ENCODE measurements at places on chromosomes 13 and 19.

DNA sequence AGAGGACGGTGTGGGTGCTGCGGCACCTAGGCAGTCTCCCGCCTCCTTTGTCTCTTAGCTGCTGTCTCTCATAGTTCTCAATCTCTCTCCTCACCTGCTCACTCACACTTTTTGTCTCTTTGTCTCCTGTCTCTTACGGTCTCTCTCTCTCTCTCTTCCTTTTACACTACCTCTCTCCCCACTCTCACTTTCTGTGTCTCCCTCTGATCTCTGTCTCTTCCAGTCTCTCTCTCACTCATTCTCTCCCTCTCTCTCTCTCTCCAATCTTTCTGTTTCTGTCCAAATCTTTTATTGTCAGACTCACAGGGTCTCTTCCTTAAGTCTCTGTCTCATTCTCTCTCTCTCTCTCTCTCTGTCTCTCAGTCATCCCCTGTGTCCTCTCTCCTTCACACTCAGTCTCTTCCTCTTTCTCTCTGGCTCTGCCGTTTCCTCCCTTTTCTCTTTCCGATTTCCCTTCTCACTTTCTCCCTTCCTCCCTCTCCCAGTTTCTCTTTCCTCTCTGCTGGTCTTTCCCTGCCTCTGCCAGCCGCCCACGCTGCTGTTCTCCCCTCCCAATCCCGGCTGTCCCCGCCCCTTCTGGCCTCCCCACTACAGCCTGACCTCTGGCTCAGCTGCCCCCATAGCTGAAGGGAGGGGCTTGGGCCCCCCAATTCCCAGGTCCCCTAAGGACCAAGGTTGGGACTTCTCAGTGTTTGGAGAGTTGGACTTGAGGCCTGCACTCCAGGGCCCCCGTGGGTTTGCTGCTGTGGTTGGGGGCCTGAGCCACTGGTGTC, at the start of gene PLEKHA4:
Gene PLEKHA4, minus strand, starts transcription at position 504 of the 773 bp plus-strand sequence. CDS start 997 bp downstream, outside the sequence.
- DNase-seq: no peak

DNA sequence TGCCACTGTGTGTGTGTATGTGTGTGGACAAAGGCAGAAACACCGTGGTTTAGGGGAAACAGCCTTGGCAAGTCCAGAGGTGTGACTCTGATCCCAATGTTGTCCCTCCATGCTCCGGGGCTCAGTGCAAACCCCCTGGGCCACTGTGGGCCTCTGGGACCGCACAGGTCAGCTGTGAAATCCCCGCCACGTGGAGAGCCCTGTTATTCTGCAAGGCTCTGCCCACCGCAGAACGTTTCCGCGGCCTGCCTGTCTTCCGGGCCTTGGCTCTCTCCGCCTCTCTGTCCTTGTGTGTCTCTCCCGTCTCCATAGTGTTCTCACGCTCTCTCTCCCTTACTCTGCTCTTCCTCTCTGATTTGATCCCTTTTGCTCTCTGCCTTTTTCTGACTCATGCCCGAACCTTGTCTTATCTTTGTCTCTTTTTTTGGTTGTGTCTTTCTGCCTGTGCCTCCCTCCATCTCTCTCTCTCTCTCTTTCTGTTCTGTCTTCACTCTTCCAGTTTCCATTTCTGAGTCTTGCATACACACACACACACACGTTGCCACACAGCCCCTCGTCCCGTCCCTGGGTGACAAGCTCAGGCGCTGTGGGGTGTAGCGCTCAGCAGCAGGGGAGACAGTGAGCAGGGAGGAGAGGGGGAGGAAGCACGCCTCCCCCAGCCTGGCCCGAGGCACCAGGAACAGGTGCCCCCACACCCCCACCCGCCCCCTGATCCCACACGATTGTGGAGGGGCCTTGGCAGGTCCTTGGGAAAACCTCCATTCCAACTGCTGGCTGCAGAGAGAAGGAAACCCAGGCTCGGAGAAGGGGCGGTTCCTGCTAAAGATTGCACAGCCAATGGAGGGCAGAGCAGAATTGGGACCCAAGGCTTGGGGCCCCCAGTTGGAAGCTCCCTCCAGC, 3.0 kb downstream of the TTYH1 start:
- DNase-seq: no peak

- DNase-seq: no peak
These were observed 86.3 kb upstream of the SLC15A1 start for GRCh38 chr13:98838776-98839175.

DNA sequence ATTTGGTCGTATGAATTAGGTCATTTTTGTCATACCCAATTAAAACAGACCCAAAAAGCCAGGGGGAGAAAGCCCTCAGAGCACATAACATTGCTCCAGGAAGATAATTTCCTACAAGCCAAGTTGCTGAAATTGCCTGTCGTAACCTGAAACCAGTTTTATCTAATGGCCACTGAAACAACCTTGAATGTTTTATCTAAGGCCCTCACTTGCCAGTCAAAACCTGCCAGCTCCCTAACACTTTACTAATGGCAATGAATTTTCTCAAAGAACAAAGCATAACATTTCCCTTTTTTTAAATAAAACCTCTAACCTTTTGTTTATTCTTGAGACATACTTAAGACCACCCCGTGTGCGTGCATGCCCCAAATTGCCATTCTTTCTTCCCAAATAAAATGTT, 496.2 kb upstream of the KLHL1 start:
- no peak for DNase-seq

- no peak for DNase-seq
These were observed 703.3 kb upstream of the ARGLU1 start for GRCh38 chr13:107271227-107271626.

DNA sequence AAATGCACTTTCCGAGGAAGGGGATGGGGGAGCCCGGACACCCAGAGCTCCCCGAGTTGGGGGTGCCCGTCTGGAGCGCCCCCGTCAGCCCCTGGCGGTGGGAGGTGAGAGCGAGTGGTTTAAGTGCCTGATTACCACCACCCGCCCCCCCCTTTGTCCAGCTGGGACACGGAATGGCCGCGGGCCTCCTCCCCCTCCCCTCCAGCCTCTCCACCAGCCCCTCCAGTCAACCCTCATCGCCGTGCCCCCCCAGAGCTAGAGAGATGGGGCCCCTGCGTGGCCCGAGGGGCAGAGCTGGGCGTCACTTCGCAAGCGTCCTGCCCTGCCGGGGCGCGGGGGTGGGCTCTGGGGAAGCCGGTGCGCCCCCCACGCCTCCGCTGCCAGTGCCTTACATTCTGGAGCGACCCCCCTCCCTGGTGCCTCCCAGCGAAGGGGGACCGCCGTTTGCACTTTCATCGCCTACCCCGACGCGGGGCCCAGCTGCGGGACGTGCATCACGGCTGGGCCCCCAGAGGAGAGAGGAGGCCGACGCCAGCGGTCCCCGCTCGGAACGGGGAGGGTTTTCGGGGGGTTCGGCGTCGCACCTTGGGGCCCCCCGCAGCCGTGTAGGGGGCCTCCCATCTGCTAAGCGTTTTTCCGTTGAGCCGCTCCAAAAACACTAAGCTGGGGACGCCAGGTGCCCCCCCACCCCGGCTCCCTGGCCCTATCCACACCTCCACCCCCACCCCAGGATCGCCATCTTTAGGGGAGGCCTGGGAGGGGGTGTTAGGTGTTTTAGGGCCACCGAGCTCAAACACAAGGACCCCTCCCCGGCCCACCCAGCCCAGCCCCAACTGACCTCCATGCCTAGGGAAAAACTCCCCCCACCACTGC, 16.4 kb downstream of the SMIM24 start:
- DNase-seq: no peak

- no peak for DNase-seq
These were observed 609.7 kb upstream of the SLITRK1 start for GRCh38 chr13:84491952-84492351.
